ENCODE measurements at places on chromosomes 11 and 22. TPM values are rescaled to one million over a fixed set of nuclear protein-coding genes. Genes with fewer than 3 reads are reported as not detected.

HORMAD2 gene
- total RNA-seq = not detected

F2 gene
- total RNA-seq = not detected

- DNase-seq = no peak
Measured at GRCh38 chr11:67652965-67653845, 2.7 kb upstream of the ACY3 start.

DNA sequence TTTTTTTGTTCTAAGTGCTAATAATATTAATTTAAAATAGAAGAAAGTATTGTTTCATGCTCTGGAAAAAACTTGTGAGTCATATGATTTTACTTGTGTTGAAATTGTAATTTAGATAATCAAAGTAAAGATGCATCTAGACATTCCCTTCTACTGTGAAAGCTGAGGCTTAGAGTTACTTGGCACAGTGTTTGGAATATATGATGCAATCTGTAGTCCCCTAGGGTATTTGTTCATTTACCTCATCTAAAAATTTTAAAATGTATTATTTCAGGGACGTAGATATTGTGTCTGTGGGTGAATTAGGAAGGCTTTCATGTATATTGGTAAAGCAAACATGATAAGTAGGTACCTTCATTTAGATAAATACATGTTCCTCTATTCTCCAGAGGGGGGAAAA is 793.5 kb upstream of the CNTN5 start:
- no peak for DNase-seq

DNA sequence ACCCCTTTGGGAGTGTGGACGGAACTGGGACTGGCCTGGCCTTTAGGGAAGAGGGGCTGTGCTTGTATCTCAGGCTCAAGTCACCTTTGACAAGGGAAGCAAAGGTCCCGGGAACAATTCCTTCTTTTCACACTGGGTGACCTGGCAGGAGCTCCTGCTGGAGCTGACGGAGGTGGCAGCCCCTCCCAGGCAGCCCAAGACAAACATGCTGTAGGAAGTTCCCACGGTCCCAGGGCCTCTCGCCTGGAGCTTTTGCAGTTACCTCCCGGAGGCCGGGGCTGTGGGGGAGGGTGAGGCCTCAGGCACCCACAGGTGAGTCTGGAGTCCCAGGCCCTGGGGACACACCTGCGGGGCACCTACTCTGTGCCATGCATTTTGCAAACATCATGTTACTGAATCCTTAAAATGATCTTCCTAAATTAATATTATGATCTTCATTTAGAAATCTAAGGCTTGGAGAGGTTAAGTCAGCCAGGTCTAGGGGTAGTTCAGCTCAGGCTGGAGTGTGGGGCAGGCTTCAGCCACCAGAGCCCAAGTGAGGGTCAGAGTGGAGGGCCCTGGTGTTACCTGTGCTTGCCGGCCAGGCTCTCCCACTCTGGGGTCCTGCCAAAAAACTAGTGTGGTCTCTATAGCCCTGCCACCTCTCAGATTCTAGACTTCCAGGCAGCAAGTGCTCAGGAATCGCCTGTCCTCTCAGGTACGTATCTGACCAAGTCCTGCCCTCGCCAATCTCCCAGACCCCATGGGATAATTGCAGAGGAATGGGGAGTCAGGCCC is 15.7 kb upstream of the MYEOV start:
- DNase-seq = no peak

PTPRCAP gene
- total RNA-seq = 2.5 TPM

SOX6 gene
- total RNA-seq = 29.4 TPM

DNA sequence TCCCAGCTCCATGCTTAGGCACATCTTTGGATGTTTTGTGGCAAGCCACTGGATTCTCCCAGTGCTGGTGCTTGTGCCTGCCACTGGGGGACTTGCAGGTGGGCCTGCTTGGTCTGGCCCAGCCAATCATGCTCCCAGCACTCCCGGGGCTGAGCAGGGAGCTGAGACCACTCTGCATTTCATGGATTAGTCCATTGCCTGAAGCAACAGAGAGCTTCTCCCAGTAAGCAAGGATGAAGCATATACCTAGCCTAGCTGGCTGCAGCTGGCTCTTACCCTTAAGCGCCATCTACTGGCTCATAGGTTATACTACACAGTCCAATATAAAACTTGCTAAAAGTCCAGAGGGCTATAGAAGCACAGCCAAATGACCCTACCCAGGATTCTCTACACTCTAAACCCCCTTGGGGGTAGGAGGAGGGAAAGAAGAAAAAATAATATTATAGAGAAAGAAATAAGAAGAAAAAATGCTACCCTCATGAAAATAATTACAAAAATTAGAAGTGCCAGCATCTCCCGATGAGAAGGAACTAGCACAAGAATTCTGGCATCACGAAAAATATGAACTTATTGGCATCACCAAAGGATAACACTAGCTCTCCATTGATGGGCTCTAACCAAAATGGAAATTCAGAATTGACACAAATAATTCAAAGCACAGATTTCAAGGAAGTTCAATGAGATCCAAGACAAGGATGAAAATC is 275.3 kb downstream of the C11orf87 start:
- DNase-seq = no peak

- no peak for DNase-seq
Measured at GRCh38 chr11:34601085-34601444, 19.8 kb upstream of the EHF start.

DNA sequence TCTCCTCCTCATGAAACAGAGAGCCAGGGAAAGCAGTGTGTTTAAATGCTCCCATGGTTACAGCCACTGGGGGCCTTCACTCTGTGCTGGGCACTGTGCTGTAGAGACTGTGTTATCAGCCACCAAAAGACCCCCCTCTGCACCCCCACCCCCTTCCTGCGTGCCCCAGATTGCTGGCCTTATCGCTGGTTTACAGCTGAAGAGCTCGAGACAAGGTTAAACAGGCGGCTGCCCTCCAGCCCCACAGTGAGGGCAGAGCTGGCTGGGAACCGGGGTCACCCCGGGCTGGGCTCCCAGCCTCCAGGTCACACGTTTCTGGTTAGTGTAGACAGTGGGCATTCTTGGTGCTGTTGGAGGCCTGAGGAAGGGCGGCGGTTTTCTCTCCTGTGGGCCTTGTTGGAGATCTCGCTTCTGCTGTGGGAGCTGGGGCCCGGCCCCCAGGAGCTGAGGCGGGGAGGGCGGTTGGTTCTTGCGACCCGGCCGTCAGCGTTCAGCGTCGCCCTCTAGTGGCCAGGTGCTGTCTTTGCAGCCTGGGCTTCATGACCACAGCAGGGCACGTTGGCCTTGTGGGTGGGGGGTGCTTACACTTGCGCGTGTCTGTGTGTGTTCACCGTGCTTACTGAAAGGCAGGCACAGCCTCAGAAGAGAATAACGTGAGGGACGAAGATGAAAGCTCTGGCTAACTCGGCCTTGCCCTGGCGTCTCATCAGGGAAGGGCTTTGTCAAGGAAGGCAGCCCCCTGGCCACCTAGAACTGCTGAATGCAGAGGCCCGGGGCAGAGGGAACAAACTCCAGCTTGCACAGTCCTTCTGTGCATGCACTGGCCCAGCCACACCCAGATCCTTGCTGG is 40.8 kb downstream of the TBC1D22A start:
- DNase-seq = no peak

GRCh38 chr11:19551457-19551856 is 161.2 kb upstream of the NAV2 start:
- no peak for DNase-seq

- no peak for DNase-seq
Measured at GRCh38 chr11:132402071-132402684, 1031.8 kb downstream of the NTM start.

DNA sequence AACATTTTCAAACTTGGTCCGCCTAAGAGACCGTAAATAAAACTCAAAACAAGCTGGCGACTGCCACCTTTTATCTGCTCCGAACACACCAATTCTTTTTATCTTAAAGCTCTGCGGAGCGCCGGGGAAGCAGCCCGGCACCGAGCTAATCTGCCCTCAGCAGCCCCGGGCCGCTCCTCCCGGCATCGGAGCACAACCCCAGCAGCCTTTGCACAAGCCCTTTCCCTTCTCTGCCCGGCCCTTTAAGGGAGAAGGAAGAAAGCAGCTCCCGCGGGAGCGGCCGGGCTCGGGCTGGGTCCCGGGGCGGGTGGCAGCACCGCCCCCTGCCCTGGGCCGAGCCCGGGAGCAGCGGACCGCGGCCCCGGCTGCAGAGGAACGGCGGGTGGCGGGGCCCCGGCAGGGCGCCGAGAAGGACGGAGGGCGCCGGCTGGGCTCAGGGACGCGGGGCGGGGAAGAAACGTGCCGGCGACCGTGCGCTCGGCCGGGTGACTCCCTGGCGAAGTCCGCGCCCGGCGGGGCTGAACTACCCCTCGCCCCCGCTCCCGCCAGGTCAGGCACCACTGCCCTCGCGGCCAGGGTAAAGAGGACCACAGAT is 133.6 kb upstream of the C11orf58 start:
- peak; percentile 21 for DNase-seq

DNA sequence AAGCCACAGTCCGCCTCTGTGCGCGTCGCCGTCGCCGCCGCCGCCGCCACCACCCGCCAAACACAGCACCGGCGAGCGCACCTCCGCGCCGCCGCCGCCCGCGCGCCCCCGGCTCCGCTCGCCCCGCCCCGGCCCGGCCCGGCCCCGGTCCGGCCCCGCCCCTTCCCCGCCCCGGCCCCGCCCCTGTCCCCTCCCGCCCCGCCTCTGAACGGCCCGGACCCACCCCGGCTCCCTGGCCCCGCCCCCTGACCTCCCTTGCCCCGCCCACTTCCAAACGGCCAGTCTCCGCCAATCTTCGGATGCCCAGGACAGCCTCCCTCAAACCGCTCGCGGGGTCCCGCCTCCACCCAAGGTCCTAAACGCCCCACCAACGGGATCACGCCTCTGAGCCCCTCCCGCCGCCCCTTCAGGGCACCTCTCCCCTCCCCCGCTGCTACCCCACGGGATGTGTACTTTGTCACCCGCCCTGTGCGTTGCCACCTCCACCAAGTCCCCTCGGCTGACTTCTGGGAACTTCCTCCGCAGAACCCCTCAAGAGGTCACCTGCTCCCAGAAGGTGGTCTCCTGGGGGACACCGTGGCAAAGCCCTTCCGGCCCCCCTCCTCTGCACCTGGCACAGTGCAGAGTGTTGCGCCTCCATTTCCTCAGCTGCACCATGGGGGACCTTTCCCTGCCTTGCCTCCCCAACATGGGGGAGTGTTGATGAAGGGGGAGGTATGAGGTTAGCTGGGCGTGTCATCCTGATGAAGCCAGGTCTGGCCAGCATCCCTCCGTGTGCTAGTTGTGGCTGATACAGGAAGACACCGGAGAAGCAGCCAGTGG is at the start of gene KIAA0930:
Gene KIAA0930 (minus strand): TSS at position 85 of the 822 bp plus-strand sequence. CDS start 191 bp downstream, outside the sequence.
- DNase-seq = peak; percentile 91

- DNase-seq = no peak
Measured at GRCh38 chr11:79762279-79762921, 321.6 kb upstream of the TENM4 start.

SPINDOC gene
- 14.7 TPM for total RNA-seq

DNA sequence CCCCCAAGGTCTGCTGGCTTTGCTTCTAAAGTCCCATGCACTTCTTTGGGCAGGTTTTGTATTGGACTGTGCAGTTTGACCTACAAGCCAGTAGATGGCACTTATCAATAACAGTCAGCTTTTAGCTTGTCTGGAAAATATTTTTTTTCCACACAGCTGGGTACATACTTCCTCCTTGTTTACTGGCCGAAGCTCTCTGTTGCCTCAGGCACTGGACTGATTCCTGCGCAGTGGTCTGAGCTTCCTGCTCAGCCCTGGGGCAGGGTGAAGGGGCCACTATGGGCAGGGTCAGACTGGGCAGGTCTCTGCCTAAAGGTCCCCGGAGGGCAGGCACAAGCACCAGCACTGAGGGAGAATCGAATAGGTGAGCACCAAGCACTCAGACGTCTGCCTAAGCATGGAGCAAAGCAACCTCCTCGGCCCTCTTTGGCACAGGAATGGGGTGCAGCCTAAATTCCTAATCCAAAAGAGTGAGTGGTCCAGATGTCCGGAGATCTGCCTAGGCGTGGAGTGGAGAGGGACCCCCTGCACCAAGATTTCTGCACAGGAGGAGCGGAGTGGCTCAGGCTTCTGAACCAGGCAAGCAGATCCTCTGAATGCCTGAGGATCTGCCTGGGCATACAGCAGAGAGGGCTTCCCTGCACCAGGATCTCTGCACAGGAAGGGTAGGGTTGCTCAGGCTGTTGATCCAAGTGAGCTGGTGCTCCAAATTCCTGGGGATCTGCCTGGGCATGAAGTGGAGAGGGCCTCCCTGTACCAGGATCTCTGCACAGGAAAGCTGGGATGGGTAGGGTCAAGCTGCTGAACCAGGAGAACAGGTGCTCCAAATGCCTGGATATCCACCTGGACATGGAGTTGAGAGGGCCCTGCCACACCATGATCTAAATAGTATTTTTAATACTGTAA is 105.9 kb upstream of the C11orf58 start:
- no peak for DNase-seq

OR4C16 gene
- total RNA-seq = not detected

DNA sequence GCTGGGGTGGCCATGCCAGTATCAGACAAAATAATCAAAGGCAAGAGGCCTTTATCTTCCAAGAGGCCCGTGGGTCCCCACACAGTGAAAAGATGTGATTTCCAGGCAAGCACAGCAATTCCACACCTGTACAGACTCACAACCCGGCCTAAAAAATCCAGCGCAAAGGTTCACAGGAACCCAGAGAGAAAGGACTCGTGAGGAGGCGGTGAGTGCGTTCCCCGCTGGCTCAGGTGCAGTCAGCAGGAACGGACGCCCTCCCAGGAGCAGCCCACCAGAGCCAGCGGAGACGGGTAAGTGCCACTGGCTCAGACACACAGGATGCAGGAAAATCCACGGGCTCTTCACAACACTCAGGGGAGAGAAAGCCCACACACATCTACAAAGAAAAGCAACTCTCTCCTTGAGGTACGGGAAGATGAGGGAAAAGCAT is 4.4 kb downstream of the TOLLIP start:
- no peak for DNase-seq

- no peak for DNase-seq
Measured at GRCh38 chr11:14218728-14219127, 140.3 kb downstream of the RRAS2 start.

- no peak for DNase-seq
Measured at GRCh38 chr11:65744026-65744698, 23.6 kb upstream of the RNASEH2C start.

GRCh38 chr11:14584595-14584994 is 59.0 kb upstream of the PDE3B start:
- no peak for DNase-seq

DNA sequence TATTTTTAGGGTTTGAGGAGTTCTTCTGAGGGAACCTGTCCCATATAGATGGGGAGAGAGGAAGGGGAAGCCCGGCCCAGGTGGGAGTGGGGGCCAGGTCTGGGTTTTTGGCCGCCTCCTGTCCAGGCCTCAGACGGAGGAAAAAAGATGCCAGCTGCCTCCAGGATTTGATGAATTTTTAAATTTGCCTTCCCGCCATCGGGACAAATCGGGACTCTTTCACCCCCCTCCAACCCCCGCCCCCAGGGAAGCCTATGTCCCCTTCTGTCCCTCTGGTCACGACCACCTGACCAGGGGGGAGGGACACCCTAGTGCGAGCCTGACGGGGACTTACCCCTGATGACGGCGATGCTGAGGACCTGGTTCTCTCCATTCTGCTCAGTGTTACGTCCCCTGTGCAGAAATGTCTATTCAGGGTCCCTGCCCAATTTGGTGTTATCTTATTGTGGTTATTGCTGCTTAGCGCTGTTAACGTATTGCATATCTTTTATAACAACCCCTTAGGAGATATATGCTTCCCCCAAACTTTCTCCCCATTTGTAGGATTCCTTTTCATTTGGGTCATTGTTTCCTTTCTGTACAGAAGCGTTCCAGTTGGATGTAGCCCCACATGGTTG is 115.9 kb upstream of the GRK3 start:
- DNase-seq = peak; percentile 31

E2F8 gene
- 0.42 TPM for total RNA-seq

PDGFD gene
- 134 TPM for total RNA-seq

- no peak for DNase-seq
Measured at GRCh38 chr22:20551805-20552442, 44.5 kb downstream of the MED15 start.

FAT3 gene
- total RNA-seq = 0.56 TPM

GRCh38 chr11:113690619-113691569 is 15.2 kb downstream of the TMPRSS5 start:
- no peak for DNase-seq
